ENCODE measurements at places on chromosomes 4 and X. TPM values are rescaled to one million over a fixed set of nuclear protein-coding genes. Genes with fewer than 3 reads are reported as not detected.
A peak's percentile ranks its signal among the peaks of the same experiment; 100 is the strongest.

DNA sequence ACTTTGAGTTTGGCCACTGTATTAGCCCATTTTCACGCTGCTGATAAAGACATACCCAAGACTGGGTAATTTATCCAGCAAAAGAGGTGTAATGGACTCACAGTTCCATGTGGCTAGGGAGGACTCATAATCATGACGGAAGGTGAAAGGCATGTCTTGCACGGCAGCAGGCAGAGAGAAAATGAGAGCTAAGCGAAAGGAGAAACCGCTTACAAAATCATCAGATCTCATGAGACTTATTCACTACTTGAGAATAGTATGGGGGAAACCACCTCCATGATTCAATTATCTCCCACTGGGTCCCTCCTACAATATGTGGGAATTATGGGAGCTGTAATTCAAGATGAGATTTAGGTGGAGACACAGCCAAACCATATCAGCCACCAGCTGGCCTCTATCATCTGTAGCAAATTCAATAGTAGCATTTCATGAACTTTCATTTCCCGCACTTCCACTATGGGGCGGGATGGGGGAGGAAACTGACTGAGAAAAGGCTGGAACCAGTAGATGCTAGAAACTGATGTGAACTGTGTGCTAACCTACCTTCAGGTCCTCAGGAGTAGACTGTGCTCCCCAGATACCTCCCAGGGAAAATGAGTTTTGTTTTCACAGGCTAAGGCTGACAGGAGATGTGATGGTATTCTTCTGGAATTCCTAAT lies 35.3 kb upstream of the LGI2 start:
- no peak for DNase-seq

- no peak for DNase-seq
Measured at GRCh38 chr4:186024637-186025407, 44.1 kb upstream of the TLR3 start.

DNA sequence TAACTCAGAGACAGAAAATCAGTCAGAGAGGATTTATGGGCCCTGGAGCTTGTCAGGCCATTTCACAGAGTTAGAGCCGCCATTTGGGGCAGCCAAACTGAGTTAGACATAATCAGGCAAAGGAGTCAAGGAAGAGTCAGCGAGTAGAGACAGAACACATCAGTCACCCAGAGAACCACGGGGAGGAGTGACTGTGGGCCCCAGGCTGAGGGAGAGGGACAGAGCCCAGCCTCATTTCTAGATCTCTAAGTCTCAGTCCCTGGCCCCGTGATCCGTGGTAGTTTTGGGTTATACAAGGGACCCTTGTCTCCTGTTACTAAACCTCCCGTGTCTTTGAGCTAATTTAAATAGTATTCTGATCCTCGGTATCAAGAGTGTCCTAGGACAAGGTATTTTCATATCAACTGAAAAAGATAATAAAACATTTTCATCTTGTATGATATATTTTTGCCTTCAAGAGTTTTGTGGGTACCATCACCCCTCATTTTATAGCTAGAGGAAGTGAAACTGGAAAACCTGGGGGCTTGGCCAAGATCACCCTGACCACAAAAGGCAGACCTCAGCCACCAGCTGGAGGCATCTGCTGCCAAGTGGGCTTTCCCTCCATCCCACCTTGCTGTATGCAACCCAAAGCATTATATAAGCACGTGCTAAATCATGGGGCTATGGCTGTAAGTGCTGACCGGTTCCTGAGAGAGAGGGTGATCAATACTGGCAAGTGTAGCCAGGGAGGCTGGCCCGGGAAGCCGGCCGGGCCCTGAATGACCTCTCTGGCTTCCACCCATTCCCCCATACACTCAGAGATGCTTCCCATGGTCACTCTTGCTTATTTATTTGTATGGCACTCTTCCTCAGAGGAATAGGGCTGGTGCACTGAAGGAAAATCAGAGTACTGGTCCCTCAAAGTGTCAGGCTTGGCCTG lies 204.1 kb downstream of the BCOR start:
- DNase-seq, result no peak

DNA sequence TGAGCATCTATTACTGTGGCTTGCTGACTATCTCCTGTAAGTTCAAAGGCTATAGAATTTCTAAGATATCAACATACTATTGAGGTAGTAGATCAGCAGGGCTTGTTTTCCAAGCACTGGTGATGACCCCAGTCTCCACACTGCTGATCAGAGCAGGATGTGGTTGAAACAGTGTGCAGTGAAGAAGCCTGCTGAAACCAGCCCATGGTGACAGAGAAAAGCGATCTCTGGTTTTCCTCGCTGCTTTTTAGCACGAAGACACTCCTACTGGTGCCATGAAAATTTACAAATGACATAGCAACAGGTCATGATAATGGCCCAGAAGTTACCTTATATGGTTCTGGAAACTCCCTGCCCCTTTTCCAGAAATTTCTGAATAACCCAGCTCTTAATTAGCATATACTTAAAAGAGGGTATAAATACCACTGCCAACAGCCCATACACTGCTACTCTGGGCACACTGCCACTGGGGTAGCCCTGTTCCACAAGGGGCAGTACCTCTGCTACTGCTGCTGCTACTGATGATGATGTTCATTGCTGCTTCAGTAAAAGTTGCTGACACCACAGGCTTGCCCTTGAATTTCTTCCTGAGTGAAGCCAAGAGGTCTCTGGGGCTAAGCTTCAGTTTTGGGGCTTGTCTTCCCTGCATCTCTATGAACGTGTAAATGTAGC lies 1689.5 kb upstream of the PCDH10 start:
- peak; percentile 24 for DNase-seq

GRCh38 chr4:183610613-183611012 lies 48.4 kb downstream of the RWDD4 start:
- no peak for DNase-seq

GRCh38 chr4:73851293-73851692 lies 1.8 kb upstream of the PF4V1 start:
- DNase-seq, result no peak

DNA sequence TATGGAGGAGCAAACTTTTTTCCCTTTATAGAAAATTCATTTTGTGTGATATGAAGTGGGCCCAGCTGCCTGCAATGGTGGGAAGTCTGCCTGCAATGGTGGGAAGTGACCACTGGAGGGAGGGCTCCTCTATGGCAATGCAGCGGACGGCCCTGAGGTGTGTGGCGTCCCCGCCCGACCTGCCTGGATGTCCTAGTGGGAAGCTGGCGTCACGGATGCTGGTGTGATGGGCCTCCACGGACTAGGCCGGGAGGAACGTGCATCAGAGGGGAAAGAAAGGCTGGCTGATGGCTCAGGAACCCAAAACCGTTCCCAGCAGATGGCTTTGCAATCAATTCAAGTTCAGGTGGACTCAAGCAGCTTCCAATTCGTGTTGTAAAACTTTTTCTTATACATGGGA lies 177.9 kb downstream of the AFAP1 start:
- peak; percentile 36 for DNase-seq

The RBM47 gene
- total RNA-seq, result 5.2 TPM

The RHOXF2 gene
- not detected for total RNA-seq

The HPGDS gene
- not detected for total RNA-seq

The MAGEB10 gene
- not detected for total RNA-seq

The POU3F4 gene
- 0.82 TPM for total RNA-seq

The TXK gene
- total RNA-seq, result 0.06 TPM

The FAT4 gene
- 9.0 TPM for total RNA-seq

The FAM184B gene
- total RNA-seq, result not detected

The ABCB7 gene
- 37.9 TPM for total RNA-seq
